ENCODE measurements at places on chromosomes 1 and 21.

DNA sequence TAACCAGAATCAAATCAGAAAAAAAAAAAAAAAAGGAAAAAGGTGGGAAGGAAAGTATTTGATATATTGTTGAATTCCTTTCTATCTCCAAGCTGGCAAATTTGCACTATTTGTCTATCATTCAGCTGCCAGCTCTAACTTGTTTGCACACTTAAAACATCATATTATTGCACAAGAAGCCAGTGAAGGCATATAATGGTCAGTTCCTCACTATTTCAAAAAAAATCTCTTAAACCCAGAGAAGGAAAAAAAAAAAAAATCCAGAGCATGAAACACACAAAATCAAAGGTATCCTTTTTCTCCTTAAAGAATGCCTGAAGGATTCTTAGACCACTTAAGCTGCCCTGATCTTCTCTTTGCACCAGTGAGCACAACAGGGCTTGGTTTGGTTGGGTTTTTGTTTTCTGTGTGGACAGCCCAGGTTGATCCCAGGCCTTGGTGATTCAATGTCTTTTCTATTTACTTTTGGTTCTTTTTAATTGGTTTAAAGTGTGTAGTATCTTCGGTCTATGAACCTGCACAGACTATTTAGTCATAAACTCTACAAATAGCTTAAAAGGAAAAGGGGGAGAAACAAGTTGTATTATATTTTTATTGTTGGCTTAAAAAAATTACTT, 40.2 kb downstream of the DUSP10 start:
- no peak for DNase-seq

DNA sequence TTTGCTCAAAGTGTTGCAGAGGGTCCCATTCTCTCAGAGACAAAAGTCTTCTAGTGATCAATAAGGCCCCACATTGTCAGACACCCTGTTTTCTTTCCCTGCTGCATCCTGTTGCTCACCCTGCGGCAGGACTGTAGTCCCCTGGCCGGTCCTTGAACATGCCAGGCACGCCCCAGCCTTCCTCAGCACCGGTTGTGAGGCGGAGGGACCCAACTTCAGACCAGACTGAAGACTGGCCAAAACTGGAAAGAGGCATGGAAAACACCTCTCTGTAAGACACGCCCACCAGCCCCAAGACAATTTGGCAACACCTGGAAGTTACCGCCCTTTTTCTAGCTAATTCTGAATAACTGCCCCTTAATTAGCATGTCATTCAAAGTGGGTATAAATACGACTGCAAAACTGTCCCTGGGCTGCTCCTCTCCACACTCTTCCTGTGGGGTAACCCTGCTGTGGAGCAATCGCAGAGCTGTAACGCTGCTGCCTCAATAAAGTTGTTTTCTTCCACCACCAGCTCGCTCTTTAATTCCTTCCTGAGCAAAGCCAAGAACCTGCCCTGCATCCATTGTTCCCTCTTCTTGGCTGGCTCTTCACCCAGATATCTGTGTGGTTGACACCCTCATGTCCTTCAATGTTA, 23.8 kb downstream of the PLA2G2A start:
- DNase-seq = no peak

GRCh38 chr1:62380181-62380580, 56.7 kb upstream of the USP1 start:
- no peak for DNase-seq

GRCh38 chr1:160114085-160114484, 1.5 kb upstream of the ATP1A2 start:
- no peak for DNase-seq

DNA sequence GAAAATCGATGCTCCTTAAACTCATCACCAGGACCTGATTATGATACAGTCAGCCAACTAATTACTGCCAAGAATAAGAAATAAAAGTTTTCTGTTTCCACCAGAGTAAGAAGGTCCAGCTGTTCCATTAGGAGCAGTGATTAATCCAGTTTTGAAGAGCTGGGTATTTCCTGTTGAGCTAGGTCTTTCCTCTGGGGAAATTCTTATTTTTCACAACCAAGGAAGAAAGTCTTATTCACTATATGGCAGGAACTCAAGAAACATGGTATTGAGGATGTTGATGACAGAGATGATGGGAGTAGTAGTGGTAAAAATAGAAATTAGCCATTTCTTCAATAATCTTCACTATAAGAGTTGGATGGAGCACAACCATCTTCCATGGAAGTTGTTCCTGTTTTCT, 374.6 kb upstream of the RUNX1 start:
- DNase-seq = no peak

GRCh38 chr1:31980835-31981455, 32.7 kb upstream of the KHDRBS1 start:
- no peak for DNase-seq

GRCh38 chr1:54283635-54284385, 83.8 kb downstream of the MRPL37 start:
- no peak for DNase-seq

GRCh38 chr1:148362216-148362611, 120.9 kb downstream of the PPIAL4G start:
- no peak for DNase-seq

- DNase-seq = no peak
Measured at GRCh38 chr1:215539803-215540570, 27.1 kb upstream of the KCTD3 start.

GRCh38 chr1:50517488-50517887, 94.2 kb upstream of the DMRTA2 start:
- DNase-seq = no peak

DNA sequence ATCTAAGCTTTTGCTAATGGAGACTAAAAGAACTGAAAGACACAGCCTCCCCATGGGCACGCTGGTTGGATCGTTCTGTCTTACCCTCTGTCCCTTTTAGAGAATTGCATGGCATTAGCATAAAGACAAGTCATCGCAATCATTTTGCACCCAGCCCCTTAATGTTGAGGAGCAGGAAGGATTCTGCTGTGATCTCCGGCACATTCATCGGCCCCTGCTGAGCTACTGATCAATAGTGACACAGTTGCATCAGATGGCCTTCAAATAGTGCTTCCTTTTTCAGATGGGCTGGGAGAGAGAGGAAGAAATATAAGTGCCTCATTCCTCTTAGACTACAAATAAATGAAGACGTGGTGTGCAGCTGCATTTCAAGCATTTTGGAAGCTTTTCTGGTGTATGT, 75.4 kb downstream of the NOS1AP start:
- no peak for DNase-seq

GRCh38 chr1:233998456-233998855, 94.0 kb downstream of the SLC35F3 start:
- DNase-seq = no peak

DNA sequence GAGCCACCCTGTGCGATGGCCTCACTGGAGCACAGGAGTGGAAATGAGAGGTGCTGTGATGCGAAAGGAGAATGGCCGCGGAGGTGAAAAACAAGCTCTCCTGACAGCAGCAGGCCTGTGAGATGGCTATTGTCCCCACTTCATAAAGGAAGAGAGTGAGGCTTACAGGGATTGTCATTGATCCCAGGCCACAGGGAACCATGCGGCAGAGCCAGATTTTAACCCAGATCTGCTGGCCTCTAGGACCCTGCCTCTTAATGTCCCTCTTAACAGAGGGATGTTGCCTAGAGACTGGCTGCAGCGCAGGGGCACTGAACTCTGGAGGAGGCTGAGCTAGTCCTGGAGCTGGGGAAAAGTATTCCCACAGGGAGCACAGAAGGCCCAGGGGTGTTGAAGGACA, 3.1 kb upstream of the SYTL1 start:
- no peak for DNase-seq

DNA sequence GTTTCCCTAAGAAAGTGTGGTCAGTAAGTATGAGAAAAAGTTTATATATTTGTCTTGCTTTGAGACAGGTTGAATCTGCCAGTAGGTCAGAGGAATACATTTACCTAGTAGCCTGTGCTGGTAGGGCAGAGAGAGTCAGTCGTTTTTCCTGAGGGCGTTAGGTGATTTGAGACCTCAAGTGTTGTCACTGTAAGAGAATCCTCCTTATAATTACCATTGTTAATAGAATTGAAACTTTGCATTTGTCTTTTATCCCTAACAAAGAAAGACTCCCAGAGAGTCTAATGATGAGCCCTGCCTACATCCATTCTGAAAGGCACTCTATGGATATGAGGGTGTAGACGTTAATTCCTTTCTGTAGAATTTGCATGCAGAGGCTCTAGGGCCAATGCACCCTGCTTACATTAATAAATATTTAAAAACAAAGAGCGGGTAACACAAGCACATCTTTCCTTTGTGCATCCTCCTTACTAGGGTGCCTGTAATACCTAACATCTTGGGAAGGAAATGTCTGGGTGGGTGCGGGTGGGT, 16.4 kb downstream of the PBX1 start:
- DNase-seq = no peak

- DNase-seq = peak; percentile 58
Measured at GRCh38 chr1:151165281-151165737, 393 bp downstream of the LYSMD1 start.

DNA sequence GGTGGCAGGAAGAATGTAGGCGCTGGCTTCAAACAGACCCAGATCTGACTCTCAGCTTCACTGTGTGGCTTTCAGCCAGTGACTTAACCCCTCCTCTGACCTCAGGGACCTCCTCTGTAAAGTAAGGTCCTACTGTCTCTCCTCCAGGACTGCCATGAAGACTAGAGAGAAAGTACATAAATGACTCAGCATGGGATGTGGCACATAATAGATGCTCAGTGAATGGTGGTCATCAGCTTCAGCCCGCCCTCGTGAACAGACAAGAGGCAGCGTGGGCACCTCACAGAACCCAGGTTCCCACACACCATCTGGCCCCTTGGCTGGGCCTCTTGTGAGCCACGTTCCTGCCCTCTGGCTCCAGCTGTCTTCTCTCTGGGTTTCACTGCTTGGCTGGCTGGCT, 126.0 kb downstream of the SYF2 start:
- no peak for DNase-seq

- peak; percentile 7 for DNase-seq
Measured at GRCh38 chr21:29939104-29939923, 482 bp downstream of the GRIK1 start.

GRCh38 chr1:52636721-52637695, 4.0 kb downstream of the SHISAL2A start:
- no peak for DNase-seq

- no peak for DNase-seq
Measured at GRCh38 chr1:53141487-53142055, 867 bp downstream of the SLC1A7 start.

- DNase-seq = no peak
Measured at GRCh38 chr1:206826394-206826793, 39.0 kb upstream of the IL20 start.

DNA sequence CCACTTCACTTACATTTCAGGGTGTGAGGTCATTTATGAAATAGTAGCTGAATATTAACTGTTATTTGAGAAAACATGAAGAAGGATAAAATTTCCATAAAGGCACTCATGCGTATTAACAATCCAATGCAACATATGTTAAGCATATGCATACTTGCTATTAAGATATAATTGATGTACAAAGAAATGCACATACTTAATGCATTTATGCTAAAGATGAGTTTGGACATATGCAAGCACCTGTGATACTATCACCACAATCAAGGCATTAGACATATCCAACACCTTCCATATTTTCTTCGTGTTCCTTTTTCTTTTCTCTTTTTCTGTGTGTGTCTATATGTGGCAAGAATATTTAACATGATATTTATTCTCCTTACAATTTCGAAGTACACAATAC, 464.8 kb upstream of the BRINP3 start:
- no peak for DNase-seq

GRCh38 chr1:74429580-74429979, 82.8 kb downstream of the LRRC53 start:
- DNase-seq = no peak

DNA sequence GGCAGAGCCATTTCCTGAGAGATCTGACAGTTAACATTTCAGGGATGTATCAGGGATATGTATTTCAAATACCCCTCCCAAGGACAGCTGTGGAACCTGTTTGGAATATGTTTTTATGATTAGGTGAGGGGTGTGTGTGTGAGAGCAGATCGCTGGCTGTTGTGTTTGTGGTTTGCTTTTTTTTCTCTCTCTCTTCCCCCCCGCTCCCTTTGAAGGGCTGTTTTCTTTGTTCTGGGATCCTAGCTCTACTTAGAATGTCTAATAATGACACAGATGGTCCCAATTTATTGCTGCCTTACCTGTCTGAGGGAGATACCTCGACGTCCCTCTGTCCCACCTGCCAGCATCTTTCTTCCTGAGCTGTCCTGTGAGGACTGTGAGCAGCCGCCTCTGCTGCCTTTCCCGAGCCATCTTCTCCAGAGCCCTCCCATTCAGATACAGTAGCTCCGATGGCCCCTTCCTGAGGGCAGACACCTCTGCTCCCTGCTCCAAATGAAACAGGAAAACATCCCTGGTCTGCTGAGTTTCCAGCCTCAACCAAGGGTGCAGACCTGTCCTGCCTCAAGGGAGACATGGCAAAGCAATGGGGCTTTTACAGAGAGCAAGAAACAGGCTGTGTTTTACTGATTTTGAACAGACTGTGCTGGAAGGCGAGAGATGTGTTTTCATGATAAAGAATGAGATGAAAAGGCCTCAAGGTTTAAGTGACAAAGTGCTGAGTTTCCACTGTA, 138.0 kb upstream of the TNR start:
- no peak for DNase-seq

DNA sequence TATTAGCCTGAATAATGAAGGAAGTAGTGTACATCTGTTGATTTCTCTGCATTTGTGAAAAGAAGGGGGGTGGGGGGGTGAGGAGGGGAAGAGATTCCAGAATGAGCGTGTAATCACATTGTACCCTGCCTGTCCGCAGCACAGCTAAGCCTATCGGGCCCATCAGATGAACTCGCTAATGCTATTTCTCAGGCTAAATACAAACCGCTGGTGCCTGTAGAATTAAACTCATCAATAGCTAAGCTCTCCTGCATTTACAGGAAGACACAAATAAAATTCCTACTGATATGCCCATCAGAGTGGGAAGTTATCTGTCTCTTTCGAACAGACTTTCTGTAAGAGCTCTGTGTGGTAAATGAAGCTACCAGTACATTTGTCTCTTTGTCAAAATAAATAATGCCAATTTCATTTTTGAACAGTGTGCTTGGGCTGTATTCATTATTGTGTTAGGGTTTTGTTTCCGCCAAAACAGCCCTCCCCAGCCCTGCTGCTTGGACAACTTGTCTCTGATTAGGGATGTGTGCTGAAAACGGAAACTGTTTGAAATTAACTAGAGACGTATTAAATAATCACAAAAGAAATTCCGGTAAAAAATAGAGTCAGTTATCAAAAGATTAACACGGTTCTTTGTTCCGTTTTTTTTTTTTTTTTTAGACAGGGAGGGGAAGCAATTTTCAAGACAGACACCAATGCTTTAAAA, 305.4 kb downstream of the TTLL7 start:
- DNase-seq = no peak

- no peak for DNase-seq
Measured at GRCh38 chr1:218349348-218350034, 4.4 kb downstream of the TGFB2 start.

DNA sequence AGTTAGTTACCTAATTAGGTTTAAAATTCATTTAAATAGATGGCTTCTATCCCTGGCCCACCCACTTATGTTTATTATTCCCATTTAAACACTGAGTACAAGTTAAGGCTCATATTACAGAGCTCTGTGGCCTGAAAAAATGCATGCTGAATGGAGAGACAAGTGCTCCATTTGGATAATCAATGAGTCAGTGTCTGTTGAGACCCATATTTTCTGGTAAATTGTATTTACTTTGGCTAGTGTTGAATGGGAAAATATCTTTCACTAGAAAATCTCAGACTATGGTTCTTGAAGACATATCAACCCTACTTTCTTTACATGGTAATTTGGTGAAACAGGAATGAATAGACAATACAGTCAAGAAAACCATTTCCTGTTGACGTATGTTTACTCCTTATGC, 356.0 kb downstream of the S1PR1 start:
- DNase-seq = no peak
